ENCODE measurements at places on chromosomes 7 and 10.

DNA sequence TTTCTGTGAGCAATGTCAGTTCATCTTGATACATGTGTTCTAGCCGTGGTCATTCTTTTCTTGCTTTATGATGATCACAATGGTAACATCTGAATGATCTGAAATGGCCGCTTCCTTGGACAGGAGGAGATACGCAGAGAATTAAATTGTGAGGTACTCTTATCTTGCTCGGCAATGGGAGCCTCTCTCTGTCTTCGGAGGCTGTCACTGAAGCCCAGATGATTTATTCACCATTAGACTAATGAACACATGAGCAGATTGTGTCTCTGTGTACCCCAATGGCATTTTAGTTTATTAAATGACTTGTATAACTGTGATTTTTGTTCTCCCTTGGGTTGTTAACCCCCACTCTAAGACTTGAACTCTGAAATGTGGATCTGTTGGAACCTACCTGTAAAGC is 38.6 kb downstream of the RBM33 start:
- no peak for DNase-seq

GRCh38 chr7:51229620-51230323 is 86.8 kb downstream of the COBL start:
- no peak for DNase-seq

DNA sequence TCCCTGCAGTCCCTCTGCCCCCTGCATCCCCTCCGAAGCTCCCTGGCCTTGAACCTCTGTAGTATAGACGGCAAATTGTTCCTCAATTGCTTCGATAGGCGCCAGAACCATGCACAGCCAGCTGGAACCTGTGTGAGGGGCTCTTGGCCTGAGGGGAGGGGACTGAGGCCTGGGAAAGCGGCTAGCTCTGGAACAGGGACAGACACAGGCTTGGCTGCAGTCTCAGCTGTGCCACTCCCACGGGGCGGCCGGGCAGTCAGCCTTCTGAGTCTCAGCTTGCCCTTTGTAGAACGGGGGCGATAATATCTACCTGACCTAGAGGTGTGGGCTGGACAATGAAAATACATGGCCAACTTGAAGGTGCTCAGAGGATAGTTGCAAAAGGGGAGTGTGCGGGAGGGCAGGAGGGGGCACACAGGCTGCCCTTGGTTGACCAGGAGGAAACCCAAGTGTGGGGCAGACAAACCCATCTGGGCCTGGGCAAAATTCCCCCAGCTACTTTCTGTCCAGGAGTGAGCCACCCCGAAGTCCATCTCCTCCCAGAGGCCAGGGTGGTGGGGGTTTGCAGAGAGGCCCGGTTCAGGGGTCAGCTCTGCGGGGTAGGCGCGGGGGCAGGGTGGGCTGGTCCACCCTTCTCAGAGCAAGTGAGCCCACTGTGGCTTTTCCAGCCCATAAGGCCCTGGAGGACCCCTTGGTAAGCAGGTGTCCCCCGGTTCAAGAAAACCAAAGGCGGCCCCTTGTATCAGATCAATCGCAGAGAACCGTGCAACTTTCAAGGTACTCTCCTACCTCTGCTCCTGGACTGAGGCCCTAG is 4.6 kb downstream of the CRYGN start:
- DNase-seq = no peak

- DNase-seq = no peak
Measured at GRCh38 chr10:501596-501995, 187.9 kb downstream of the DIP2C start.

DNA sequence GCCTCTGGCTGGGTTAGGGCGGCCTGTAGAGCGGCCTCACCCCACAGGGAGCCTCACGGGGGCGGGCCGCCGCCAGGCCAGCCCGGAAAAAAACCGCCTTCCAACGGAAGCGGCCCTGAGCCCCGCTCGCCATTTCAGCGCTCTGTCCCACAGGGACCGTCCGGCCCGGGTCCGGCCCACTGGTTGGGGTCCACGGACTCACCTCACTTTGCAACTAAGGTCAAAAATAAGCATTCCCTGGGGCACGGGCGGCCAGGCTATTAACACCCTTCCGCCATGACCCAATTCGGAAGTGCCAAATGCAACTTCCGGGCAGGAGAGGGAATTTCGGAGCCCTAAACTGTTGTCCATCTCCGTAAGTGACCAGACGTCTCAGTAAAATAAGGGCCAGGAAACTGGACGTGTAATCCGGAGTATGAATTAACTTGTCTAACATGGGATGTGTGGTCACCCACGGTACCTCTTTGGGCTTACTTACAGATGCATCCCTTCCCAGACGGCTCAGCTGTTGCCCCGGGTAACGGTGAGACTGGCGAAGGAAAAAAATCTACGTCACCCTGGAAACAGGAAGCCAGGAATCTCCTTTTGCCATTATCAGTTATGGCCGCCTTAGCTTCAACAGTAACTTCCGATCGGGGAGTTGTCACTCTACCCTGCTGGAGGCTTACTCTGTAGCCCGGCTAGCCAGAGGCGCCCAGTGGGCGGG is at the start of gene BBIP1:
TSS of gene BBIP1 (minus strand) at position 538 of the 706 bp plus-strand sequence. CDS start 1,023 bp downstream, outside the sequence.
- DNase-seq = no peak

DNA sequence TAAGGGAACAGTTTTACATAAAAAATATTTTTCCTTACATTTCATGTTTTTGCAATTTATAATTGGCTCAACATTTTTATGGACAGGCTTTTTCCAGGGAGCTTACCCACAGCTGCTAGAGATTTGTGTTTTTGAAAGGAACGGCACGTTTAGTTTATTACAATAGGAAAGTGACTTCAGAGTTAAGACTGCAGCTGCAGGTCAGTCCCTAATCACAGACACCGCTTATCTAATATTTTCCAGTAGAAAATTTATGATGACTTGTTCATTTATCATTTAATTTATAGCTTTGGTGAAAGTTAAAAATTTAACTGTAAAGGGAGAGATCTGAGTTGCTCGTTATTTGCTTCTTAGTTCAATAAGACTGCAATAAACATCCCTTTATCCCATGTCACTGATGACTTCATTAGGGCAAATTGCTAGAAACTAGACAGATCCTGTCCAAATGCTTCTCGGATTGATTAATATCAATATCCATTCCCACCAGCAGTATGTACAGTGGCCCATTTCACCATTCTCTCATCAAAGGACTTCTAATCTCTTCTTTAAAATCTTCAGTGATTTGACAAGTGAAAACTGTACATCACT is 97.0 kb upstream of the ODAD2 start:
- DNase-seq = no peak

- no peak for DNase-seq
Measured at GRCh38 chr10:8042721-8043568, 11.5 kb upstream of the GATA3 start.

DNA sequence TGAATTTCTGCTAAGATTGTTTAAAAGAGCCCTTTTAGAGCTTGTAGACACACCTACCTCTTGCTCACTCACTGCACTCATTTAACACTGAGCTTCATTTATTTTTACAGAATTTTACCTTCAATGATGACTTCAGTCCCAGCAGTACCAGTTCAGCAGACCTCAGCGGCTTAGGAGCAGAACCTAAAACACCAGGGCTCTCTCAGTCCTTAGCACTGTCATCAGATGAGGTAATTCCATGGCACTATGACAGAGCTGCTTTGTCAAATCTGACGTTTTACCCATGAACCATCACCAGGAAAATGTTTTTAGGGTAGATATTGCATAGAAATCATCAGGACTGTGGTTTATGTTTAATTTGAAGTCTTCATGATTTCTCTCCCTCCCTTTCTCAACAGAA is 38.2 kb downstream of the PON1 start:
- DNase-seq = no peak

DNA sequence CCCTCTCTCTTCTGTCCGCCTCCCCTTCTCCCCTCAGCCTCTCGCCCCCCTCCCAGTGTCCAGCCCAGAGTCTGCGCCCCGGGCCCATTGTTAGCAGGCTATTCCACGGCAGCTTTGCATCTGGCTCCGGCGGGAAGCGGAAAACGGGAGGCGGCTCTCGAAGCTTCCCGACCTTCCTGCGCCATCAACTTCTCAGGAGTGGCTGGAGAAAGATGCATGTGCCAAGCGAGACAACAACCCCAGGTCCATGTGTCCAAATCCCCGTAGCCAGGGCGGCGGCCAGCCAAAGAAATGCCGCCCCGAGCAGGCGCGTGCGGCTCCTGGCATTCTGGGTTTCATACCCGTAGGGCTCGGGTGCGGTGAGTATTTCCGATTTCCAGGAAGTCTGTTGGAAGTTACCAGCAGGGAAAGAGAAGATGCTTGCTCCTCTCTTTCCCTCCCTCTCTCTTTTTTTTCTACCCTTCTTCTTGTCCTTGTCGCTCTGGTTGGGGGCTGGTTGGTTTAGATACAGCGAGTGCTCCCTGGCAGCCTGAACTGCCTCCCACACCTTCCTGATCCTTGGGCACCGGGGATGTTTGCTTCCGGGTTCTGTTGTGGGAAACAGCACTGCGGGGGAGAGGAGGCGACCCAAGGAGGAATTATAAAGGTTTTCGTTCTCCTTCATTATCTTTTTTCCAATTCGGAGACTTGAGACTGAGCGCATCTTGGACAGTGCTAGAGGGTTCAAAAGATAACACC is 1.2 kb upstream of the HOXA2 start:
- no peak for DNase-seq

- DNase-seq = no peak
Measured at GRCh38 chr7:1447551-1448244, 11.6 kb downstream of the MICALL2 start.

- DNase-seq = no peak
Measured at GRCh38 chr10:75707080-75707840, 275.8 kb downstream of the LRMDA start.

DNA sequence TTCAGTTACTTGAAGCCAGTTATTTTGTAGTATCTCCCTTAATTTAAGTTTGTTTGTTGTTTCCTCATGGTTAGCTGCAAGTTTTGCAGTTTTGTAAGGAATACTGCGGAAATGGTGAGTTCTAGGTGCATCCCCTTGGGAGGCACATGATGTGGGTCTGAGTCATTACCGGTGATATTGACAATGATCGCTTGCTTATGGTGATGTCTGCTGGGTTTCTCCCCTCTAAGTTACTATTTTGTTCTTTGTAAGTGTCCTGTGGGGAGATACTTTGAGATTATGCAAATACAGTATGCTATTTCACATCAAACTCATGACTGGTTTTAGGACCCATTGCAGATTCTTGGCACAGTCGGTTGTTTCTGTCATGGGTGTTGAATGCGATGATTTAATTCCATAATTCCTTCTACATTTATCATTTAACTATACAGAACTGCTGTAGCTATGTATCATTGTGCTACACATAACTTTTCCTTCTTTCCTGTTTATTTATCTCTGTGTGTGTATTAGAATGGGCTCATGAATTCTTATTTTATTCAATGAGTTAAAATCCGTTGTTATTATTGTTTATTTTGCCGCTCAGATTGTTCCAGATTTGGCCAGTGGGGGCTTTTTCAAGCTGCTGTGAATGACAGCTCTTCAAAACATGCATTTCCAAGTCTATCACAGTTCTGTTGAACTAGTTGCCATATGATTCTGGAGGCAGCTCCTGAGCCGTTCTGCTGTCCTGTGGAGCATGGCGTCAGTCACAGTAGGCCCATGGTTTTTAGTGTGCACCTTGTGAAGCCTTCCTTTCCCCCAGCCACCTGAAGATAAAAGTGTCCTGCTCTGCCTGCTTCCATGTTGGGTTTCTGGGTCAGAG is 18.4 kb downstream of the TSPAN14 start:
- DNase-seq = no peak

- DNase-seq = no peak
Measured at GRCh38 chr7:3943779-3944520, 642.9 kb downstream of the SDK1 start.

- no peak for DNase-seq
Measured at GRCh38 chr7:28269700-28270361, 89.2 kb upstream of the JAZF1 start.

DNA sequence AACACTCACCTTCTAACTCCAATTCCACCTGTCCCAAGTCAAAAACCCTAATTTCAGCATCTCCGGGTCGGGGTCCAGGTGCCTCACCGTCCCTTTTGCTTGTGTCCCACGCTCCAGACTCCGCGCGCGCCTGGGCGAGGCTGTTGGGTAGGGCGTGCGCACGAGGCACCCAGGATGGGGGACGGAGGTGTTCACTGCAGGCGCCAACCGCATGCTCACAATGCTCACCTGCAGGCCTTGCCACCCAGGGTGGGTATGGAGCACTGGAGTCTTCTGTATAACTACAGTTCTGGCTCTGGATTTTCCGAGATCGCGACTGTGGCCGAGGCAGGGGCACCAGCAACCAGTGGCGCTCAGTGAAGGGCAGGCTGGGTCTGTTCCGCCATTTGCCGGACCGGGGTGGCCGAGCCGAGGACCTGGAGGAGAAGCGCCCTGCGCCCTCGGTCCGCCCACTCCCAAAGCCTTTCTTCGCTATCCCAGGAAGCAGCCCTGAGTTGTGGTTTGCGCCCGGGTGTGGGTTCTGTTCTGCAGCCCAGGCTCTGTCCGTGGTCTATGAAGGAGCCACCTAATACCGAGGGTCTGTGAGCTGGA is 8.7 kb downstream of the FAM200A start:
- DNase-seq = no peak

DNA sequence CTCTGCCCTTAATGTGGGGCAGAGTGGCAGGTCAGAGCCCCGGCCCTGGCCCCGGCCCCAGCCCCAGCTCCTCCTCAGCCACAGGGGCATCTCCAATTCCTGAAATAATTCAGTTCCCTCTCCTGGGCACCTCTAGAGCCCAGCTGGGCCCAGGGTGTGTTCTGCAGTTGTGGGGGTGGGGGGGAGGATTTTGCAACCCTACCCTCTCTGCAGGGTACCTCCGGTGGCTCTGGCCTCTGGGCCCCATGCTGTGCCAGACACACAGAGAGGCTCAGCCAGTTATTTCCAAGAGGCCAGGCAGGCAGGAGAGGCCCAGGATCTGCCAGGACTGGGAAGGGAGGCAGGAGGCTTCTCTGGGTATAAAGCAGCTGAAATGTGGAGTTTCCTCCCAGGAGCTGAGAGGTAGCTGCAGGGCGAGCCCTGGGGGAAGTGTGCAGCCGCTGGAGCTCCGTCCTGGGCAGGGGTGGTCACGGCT is 47.9 kb downstream of the PWWP2B start:
- DNase-seq = no peak

- no peak for DNase-seq
Measured at GRCh38 chr7:55299273-55299967, 65.7 kb upstream of the LANCL2 start.

GRCh38 chr7:54932818-54933543 is 85.8 kb upstream of the EGFR start:
- no peak for DNase-seq

- no peak for DNase-seq
Measured at GRCh38 chr7:116394106-116394505, 105.4 kb upstream of the CAV2 start.

DNA sequence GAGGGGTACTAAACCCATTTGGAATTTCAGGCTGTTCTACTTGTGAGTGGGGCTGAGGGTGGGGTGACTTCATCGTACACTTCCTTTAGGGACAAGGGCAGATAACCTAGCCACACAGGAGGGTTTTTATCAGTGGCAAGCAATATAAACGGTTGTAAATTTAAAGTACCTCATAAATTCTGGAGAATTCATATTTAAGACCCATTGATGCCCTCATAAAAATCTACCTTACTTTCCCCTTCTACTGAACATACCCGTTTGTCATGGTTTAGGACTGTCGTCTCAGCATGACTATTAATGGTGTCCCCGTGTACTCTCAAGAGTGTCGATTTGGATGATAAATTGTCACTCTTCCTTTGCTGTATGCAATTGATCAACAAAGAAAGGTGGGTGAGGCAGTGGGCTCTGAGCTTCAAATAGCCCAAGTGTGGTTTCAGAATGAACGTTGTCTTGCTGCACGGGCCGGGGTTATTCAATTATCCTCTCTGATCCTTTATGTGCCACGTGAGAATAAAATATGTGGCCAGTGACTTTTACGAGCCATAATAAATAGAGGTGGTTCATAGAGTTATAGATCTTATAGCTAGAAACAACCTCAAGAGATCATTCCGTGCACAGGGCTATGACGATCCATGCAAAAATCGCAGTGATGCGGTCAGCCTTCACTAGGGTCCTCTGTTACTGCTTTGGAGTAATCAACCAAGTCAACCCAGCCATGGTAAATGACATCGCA is 82.2 kb downstream of the FAM107B start:
- no peak for DNase-seq
